ENCODE measurements at places on chromosomes 7 and 10.

GRCh38 chr7:111164442-111164841 lies 73.5 kb downstream of the LRRN3 start:
- no peak for DNase-seq

- peak; percentile 38 for DNase-seq
These were observed 3.4 kb downstream of the DOCK4 start for GRCh38 chr7:112202816-112203215.

- no peak for DNase-seq
These were observed 1.7 kb upstream of the MYO1G start for GRCh38 chr7:44980393-44981034.

DNA sequence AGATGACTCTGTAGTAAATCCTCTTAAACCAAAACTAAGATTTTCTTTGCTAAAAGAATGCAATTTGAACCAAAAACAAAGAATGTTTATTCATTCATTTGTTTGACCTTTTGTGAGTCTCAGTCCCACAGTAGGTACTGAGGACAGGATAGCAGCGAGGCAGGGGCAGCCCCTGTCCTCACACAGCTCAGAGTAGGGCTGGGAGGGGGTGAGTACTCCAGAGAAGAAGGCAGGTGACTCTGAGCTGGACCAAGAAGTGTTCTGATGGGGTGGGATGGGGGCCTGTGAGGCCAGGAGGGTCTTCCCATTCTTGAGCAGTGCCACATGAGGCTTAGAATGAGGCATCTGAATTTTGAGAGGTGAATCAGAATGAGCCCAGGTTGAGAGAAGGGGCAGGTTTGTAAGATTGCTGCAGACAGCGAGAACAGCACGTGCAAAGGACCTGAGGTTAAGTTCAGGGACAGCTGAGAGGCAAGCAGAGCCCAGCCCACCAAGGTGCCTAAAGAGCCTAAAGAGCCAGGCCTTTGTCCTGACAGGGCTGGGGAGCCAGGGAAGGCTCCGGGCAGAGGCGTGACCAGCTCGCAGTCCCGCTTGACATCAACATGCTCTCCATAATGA lies 56.9 kb upstream of the CHST15 start:
- no peak for DNase-seq

GRCh38 chr7:44372560-44373417 lies 47.4 kb upstream of the CAMK2B start:
- DNase-seq = no peak

GRCh38 chr10:120583424-120584108 lies 126.5 kb downstream of the PLPP4 start:
- no peak for DNase-seq

- DNase-seq = no peak
These were observed 234.9 kb downstream of the EBF3 start for GRCh38 chr10:129728905-129729795.

DNA sequence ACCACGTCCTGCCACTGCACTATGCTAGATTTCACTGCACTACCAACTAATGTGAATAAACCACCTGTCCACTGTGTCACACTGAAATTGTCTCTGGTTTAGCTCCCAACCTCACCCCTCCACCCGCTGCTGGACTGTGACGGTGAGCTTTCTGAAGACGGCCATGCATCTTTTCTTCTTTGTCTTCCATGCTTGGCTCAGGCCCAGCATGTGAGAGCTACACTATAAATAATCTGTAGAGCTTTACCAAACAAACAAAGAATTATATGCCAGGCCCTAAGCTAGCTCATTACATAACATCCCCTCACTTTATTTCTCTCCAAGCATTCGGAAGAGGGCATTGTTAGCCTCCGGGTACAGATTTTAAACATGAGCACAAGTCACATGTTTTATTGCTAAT lies 633.2 kb downstream of the TNS3 start:
- DNase-seq = no peak

DNA sequence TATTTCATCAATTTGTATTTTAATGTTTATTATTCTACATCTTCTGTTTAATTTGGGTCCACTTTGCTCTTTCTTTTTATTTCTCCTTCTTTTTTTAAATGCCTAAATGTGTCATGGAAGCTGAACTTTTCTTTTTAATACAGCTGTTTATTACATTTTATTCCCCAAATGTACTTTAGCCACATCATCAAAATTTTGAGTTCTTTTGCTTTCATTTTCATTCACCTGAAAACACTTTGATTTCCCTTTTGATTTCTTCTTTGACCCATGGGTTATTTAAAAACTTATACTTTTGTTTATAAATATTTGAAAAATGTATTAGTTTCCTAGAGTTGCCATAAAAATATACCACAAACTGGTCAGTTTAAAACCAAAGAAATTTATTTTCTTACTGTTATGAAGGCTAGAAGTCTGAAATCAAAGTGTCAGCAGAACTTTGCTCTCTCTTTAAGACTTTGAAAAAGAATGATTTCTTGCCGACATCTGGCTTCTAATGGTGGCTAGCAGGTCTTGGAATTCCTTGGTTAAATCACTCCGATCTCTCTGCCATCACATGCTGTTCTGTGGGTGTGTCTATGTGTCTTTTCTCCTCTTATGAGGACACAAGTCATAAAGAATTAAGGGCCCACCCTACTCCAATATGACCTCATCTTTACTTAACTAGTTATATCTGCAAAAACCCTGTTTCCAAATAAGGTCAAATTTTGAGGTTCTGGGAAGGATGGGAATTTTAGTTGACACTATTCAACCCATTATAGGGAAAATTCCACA lies 225.5 kb downstream of the ANKRD7 start:
- DNase-seq = no peak

DNA sequence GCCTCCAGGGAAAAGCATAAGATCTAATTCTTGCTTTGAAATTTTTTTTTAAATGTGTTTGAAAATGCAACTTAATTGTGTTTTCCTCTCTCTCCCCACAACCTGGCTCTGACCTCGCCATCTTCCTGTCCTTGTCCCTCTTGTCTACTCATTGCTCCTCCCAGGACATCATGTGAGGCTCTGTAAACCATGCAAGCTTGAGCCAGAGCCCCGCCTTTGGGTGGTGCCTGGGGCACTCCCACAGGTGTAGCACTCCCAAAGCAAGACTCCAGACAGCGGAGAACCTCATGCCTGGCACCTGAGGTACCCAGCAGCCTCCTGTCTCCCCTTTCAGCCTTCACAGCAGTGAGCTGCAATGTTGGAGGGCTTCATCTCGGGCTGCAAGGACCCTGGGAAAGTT lies 9.8 kb upstream of the CDHR1 start:
- DNase-seq = no peak

DNA sequence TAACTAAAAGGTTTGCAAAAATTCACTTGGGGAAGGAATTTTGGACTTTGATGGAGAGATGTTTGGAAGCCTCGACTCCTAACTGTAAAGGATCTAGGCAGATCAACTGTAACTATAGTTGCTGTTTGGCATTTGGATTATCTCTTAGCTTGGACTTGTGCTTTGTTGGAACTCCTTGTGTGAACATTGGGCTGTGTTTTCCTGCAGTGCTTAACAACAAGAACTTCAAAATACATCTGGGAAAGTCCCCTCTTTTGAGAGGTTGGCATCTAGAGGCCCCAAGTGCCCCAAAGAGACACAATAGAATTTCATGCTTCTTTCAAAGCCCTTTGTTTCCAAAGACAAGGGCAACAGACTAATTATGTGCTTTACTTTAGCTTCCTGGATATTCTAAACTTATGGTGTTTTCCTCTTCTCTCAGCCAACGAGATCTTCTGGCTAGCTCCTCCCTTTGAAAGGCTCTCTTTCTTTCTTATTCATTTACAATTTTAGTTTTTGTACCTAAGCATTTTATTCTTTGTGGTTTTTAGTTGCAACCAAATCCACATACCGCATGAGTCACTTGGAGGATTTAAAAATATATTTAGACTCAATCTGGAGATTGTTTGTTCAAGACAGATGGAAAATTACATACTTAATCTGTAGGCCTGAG lies 11.6 kb downstream of the ABCA13 start:
- DNase-seq = no peak

- DNase-seq = no peak
These were observed at the start of gene SLC39A12 for GRCh38 chr10:17951868-17952371. TSS of gene SLC39A12 (plus strand) at chr10:17951918. CDS start at chr10:17953277, 1,359 bp downstream.

- DNase-seq = no peak
These were observed 207.1 kb downstream of the KCNMA1 start for GRCh38 chr10:77430530-77430929.

GRCh38 chr7:155931396-155932085 lies 119.3 kb upstream of the SHH start:
- no peak for DNase-seq

- no peak for DNase-seq
These were observed 1.1 kb upstream of the PRLHR start for GRCh38 chr10:118596426-118597124.

GRCh38 chr10:71212318-71213126 lies at the start of gene UNC5B:
TSS of gene UNC5B (plus strand) at chr10:71212570. CDS start at chr10:71212986, 416 bp downstream.
- peak; percentile 9 for DNase-seq
